Type B pancreatic cell (in vitro differentiated cells): ENCODE measurements at places on chromosomes 16 and 17. TPM values are rescaled to one million over a fixed set of nuclear protein-coding genes. Genes with fewer than 3 reads are reported as not detected.

DNA sequence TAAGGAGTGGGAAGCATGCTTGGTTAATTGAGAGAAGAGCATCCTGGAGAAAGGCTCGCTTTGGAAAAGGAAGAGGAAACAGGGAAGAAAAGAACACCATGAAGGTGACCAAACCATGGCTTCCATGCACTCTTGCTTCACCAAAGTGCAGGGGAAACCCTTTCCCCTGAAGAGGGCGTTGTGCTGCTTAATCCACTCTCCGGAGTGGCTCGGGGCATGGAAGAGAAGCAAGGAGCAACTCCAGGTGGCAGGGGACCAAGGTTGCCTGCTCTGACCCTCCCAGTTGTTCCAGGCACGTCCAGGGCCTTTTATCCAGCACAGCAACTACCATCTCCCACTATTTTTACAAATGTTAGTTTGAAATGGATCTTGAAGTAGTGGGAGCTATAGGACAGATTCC, 108.1 kb downstream of the STX8 start:
- H3K4me3 ChIP-seq: no peak overlapping the region
- H3K27ac ChIP-seq: no peak overlapping the region
- H3K27me3 ChIP-seq: no peaks in the 10 kb centered on the region
- peaks cover 12% of the 10 kb centered on the region for H3K4me1 ChIP-seq

GRCh38 chr17:79657036-79657435, 46.2 kb upstream of the RBFOX3 start:
- no peak overlapping the region for H3K27ac ChIP-seq
- no peak overlapping the region for H3K4me3 ChIP-seq
- peak; percentile 18 for DNase-seq
- H3K27me3 ChIP-seq: peaks cover 14% of the 10 kb centered on the region

GRCh38 chr17:1482680-1483079, 9.8 kb downstream of the MYO1C start:
- H3K36me3 ChIP-seq: peaks cover 4% of the 10 kb centered on the region
- no peak overlapping the region for H3K27ac ChIP-seq
- no peaks in the 10 kb centered on the region for H3K27me3 ChIP-seq
- DNase-seq: no peak
- no peak overlapping the region for H3K4me3 ChIP-seq

- DNase-seq: no peak
- no peaks in the 10 kb centered on the region for H3K36me3 ChIP-seq
- H3K4me3 ChIP-seq: no peak overlapping the region
These were observed 79.8 kb upstream of the TMEM97 start for GRCh38 chr17:28239271-28239624.

GRCh38 chr17:70115126-70115525, 40.1 kb downstream of the KCNJ16 start:
- no peak overlapping the region for H3K4me3 ChIP-seq
- peaks cover 19% of the 10 kb centered on the region for H3K4me1 ChIP-seq
- H3K27ac ChIP-seq: no peak overlapping the region
- no peak for DNase-seq
- no peaks in the 10 kb centered on the region for H3K36me3 ChIP-seq

DNA sequence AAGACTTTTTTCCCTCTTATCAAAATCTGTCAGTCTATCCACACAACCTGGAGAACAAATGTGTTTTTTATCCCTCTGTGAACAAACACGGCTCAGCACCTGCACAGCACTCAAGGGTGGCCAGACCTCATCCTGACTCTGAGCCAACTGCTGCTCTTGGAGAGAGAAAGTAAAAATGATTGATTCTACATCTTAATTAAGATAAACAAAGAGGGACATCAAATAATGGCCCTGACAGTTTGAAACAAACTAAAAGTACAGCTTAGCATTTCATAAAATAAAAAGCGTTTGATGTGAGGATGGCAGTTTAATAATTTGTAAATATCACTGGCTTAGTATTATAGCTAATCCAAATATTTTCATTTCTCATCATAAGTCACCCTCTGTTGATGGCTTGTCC, 106.2 kb downstream of the SNX11 start:
- peaks cover 7% of the 10 kb centered on the region for H3K4me1 ChIP-seq
- H3K27ac ChIP-seq: no peak overlapping the region
- no peak overlapping the region for H3K4me3 ChIP-seq

- H3K4me3 ChIP-seq: no peak overlapping the region
- peaks cover 4% of the 10 kb centered on the region for H3K36me3 ChIP-seq
- H3K27me3 ChIP-seq: no peaks in the 10 kb centered on the region
- no peak overlapping the region for H3K27ac ChIP-seq
These were observed 349.4 kb downstream of the SOX9 start for GRCh38 chr17:72470121-72470705.

GRCh38 chr16:8848939-8849391, 19.8 kb downstream of the CARHSP1 start:
- peaks cover 18% of the 10 kb centered on the region for H3K36me3 ChIP-seq
- no peaks in the 10 kb centered on the region for H3K27me3 ChIP-seq
- H3K4me3 ChIP-seq: no peak overlapping the region
- peaks cover 5% of the 10 kb centered on the region for H3K4me1 ChIP-seq
- peak overlapping the region; percentile 5 for H3K27ac ChIP-seq

The MMP28 gene
- 0.97 and 1.8 TPM in 2 replicates for total RNA-seq

GRCh38 chr16:77790009-77790372, 1.6 kb downstream of the VAT1L start:
- peaks cover 14% of the 10 kb centered on the region for H3K4me1 ChIP-seq
- peak overlapping the region; percentile 81 for H3K4me3 ChIP-seq
- no peak for DNase-seq
- no peak overlapping the region for H3K27ac ChIP-seq

The CSH2 gene
- total RNA-seq: not detected in 2 replicates

The KIF22 gene
- 54.8 and 112 TPM in 2 replicates for total RNA-seq

The GP1BA gene
- not detected in 2 replicates for total RNA-seq

DNA sequence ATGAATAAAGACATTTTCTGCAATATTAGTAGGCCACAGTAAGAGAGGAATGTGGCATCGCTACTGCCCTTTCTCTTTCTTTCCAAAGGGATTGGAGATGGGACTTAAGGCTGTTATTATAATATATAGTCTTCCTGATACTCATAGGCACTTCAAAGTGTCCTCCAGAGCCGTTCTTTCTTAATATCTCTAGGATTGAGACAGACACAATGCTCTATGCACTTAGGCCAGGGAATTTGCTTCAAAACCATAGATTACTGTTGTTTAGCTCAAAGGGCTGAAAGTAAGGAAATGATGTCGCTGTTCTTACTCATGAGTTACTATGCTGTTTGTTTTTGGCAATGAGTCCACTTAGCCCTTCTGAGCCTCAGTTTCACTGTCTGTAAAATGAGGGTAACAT, 590.5 kb downstream of the CDH11 start:
- H3K4me1 ChIP-seq: peaks cover 23% of the 10 kb centered on the region
- H3K36me3 ChIP-seq: no peaks in the 10 kb centered on the region
- no peak overlapping the region for H3K27ac ChIP-seq
- no peaks in the 10 kb centered on the region for H3K27me3 ChIP-seq
- DNase-seq: no peak

The CARD14 gene
- total RNA-seq: 1.9 and 6.7 TPM in 2 replicates

GRCh38 chr17:81084680-81085419, 49.9 kb downstream of the BAIAP2 start:
- no peaks in the 10 kb centered on the region for H3K27me3 ChIP-seq
- no peak for DNase-seq
- H3K4me3 ChIP-seq: no peak overlapping the region
- H3K36me3 ChIP-seq: no peaks in the 10 kb centered on the region
- H3K4me1 ChIP-seq: peaks cover 8% of the 10 kb centered on the region

- no peaks in the 10 kb centered on the region for H3K27me3 ChIP-seq
- DNase-seq: no peak
- no peak overlapping the region for H3K4me3 ChIP-seq
- H3K36me3 ChIP-seq: peaks cover 5% of the 10 kb centered on the region
- H3K4me1 ChIP-seq: peaks cover 55% of the 10 kb centered on the region
- peak overlapping the region; percentile 64 for H3K27ac ChIP-seq
These were observed 141.2 kb downstream of the CMIP start for GRCh38 chr16:81585785-81586184.

DNA sequence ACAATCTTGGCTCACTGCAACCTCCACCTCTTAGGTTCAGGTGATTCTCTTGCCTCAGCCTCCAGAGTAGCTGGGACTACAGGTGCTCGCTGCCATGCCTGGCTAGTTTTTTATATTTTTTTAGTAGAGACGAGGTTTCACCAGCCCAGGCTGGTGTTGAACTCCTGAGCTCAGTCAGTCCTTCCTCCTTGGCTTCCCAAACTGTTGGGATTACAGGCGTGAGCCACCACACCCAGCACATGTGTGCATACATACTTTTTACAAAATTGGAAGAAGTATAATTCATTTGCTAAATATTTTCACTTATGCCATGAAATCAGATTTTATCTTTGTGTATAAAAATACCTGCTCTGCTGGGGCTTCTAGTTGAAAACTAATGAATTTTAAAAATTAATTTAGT, 13.2 kb downstream of the BPTF start:
- H3K27ac ChIP-seq: no peak overlapping the region
- H3K27me3 ChIP-seq: no peaks in the 10 kb centered on the region

The TBC1D3H gene
- total RNA-seq: not detected in 2 replicates

DNA sequence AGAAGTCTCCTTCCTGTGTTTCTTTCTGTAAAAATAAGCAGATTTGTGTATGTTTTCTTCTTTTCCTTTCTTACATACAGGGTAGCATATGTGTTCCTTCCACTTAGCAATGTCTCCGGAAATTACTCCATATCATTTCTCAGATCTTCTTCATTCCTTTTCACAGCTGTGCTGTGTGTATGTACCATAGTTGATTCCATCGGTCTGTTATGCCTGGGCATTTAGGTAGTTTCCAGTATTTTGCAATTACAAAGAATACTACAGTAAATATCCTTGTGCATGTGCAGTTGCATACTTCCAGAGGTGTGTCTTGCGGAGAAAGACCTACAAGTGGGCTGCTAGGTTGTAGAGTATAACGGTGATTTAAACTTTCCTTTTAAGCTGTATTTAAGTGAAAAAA, 69.8 kb downstream of the CLEC16A start:
- DNase-seq: no peak
- peaks cover 24% of the 10 kb centered on the region for H3K4me1 ChIP-seq
- no peaks in the 10 kb centered on the region for H3K27me3 ChIP-seq
- peaks cover 31% of the 10 kb centered on the region for H3K36me3 ChIP-seq
- no peak overlapping the region for H3K27ac ChIP-seq

DNA sequence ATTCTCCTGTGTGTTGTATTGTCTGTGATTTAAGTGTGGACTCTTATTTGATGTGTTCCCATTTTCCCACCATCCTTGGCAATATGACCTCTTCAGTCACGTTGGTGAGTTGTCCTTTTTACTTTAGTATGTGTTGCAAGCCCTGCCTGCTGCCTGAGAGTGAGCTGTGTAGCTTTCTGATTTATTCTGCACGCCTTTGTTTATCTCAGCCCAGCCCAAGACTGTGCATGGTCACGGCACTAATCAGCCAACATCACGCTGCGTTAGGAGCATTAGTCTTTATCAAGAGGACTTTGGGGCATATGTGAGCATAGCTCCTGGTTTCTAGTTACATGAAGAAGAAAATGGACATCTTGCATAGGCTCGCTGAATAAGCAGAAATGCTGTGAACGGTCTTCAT, 6.0 kb downstream of the TOM1L1 start:
- no peaks in the 10 kb centered on the region for H3K27me3 ChIP-seq
- H3K27ac ChIP-seq: peak overlapping the region; percentile 46

DNA sequence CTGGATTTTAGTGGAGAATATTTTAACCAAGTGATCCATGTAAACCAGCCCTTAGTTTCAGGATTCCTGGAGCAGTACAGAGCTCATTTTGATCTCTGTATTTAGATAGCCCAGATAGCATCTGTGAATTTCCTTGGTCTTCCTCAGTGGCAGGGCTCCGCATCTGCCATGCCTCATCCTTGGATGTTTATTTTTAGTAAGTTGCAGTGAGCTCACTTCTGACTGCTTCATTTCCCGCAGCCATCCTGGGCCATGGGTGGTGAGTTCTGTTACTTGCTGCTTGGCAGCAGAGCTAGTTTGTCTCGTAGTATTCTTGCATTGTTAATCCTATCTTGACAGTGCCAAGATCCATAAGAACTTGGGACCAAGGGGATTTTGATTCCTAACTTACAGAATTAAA, 33.7 kb downstream of the IST1 start:
- DNase-seq: no peak
- no peaks in the 10 kb centered on the region for H3K27me3 ChIP-seq
- H3K4me1 ChIP-seq: peaks cover 15% of the 10 kb centered on the region
- H3K27ac ChIP-seq: peak overlapping the region; percentile 55
- H3K4me3 ChIP-seq: no peak overlapping the region
- H3K36me3 ChIP-seq: peaks cover 34% of the 10 kb centered on the region

DNA sequence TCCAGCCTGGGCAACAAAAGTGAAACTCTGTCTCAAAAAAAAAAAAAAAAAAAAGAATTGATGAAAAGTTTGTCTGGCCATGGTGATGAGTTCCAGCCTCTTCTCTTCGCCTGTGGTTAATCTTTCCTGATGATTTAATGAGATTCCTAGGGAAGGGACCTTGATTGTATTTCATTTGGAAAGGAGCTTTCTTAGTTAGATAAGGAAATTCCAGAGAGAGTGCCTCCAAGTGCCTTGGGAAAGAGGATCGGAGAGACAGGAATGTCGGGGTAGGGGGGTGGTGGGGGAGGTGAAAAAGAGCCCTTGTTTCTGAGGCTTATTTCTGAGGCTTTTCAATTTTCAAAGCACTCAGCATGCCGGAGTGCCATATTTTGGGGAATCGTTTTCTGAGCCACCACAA, 93.2 kb upstream of the SIAH1 start:
- DNase-seq: no peak
- H3K27ac ChIP-seq: no peak overlapping the region
- no peak overlapping the region for H3K4me3 ChIP-seq
- no peaks in the 10 kb centered on the region for H3K27me3 ChIP-seq
- H3K4me1 ChIP-seq: peaks cover 5% of the 10 kb centered on the region
- H3K36me3 ChIP-seq: no peaks in the 10 kb centered on the region

DNA sequence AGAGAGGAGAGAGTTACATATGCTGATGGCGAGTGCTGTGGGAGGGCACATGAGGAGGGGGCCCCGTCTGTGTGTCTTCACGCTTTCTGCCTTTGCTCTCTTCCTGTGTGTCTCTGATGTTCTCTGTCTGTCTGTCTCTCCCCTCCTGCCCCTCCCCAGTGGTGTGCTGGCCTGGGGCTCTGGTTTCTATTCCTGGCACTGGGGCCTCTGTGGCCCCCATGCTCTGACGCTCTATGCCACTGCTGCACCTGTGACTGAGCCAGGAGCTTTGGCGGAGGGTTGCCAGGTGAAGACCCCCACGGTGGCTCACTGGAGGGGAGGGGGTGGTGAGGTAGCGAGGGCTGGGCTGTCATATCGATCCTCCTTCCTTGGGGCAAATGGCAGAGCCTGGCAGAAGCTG, 24.6 kb upstream of the BRD7 start:
- no peaks in the 10 kb centered on the region for H3K27me3 ChIP-seq
- H3K36me3 ChIP-seq: peaks cover 6% of the 10 kb centered on the region
- no peak overlapping the region for H3K4me3 ChIP-seq
- H3K4me1 ChIP-seq: peaks cover 54% of the 10 kb centered on the region

- H3K4me3 ChIP-seq: peak overlapping the region; percentile 75
- no peak for DNase-seq
- peaks cover 22% of the 10 kb centered on the region for H3K36me3 ChIP-seq
- peaks cover 65% of the 10 kb centered on the region for H3K4me1 ChIP-seq
These were observed 324.7 kb downstream of the SEC14L1 start for GRCh38 chr17:77465358-77466041.
